ENCODE measurements at places on chromosomes 5 and 9. TPM values are rescaled to one million over a fixed set of nuclear protein-coding genes. Genes with fewer than 3 reads are reported as not detected.

CARTPT gene
- total RNA-seq = not detected

PCDHB2 gene
- 28.8 TPM for total RNA-seq

PCDHGA2 gene
- total RNA-seq = 0.31 TPM

DCTN3 gene
- total RNA-seq = 25.6 TPM

CCL27 gene
- total RNA-seq = not detected

DNA sequence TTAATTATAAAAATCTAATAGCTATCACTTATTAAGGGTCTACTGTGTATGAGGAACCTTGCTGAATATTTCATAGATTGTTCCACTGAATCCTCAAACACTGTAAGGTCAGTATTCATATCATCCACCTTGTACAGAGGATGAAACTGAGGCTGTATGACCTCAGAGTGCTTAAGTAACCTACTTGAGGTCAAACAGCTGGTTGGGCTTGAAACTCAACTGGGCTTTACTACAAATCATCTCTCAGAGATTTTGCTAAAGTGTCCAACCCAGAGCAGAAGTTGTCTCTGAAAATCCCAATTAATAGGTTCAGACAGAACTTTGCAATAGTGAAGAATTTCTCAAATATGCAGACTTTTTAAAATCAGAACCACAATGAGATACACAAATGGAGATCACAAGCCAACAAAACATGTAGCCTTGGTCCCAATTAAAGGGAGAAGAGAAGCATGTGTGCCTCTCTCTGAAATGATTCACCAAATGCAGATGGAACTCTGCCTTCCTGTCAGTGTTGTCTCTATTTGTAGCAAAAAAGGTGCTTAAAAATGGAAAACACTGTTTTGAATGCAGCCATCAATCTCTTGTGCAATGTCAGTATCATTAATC, 131.4 kb downstream of the FAM114A2 start:
- no peak for DNase-seq

- no peak for DNase-seq
These were observed 108.9 kb downstream of the PAM start for GRCh38 chr5:102863764-102864560.

DNA sequence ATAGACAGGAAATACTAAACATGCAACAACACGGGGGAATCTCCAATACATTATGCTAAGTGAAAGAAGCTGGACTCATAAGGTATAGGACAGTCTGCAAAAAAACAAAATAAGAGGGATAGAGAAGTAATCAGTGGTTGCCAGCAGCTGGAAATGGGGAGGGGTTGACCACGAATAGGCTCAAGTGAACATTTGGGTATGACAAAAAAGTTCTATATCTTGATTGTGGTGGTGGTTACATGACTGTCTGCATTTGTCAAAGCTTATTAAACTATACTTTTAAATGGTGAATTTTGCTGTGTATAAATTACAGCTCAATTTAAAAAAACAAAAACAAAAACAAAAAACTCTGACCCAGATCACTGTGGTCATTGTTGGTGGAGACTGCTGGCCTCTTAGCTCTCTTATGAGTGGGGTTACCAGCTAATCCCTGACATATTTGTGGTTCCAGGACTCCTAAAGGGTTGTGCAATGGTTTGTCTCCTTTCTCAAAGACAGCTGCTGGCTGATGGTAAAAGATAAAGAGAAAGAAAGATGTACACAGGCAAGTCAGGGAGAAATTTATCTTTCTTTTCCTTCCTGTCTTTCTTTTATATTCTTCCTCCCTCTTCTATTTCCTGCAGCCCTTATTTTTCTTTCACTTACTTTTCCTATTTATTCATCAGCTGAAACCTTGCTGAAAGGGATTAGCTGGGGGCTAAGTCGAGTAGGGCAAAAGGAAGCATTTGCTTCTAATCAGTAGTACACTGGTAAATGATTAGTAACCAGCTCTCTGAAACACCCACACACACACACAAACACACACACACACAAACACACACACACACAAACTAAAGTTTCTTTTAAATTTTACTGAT, 42.6 kb upstream of the APC start:
- no peak for DNase-seq

DNA sequence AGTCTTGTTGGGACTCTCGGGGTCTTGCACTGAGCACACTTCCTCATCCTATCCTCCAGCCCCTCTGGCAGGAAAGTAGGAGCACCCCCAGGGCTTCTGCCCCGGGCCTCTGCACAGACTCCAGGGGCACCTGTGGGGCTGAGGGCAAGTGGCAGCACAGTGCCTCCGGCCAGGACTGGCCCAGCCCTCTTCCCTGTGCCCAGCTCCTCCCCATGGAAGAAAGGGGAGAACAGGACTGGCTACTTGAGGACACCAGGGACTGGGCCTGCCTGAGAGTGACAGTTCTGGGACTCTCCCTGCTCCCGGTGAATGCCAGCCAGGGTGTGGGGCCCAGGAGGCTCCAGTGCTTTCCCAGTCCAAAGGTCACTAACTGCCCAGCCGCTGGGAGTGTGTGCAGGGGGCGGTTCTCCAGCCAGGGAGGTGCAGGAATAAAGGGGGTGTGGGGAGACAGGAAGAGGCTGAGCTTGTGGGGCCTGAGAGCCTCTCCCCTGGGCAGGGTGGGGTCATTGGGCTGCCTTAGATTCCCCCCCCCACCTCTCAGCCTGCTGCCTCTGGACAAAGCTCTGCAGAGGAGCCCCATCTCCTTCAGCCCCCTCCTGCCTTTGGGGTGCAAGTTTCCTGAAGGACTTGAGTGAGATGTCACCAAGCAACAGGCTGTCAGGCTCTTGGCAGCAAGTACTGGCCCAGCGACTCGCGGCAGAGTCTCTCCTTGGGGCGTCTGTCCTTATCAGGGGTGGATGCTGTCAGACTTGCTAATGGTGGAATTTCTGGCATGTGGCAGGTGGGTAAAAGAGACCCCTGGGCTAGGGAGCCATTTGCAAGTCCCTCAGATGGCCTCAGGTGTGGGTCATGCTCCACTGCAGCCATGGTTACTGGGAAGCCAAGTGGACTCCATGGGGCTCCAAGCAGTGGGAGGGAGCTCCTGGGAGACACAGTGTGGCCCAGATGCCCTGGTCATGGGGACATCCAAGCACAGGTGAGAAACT, 19.1 kb upstream of the JADE2 start:
- DNase-seq = no peak

DNA sequence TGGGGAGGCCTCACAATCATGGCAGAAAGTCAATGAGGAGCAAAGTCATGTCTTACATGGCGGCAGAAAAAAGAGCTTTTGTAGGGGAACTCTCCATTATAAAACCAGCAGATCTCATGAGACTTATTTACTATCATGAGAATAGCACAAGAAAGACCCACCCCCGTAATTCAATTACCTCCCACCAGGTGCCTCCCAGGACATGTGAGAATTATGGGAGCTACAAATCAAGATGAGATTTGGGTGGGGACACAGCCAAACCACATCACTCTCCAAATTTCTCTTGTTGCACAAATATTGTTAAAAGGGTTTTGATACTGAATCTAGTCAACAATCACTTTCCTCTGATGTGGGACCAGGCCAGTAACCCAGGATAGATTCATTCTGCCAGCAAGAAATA, 1176.1 kb downstream of the CDH9 start:
- DNase-seq = no peak

All from H1 (cell line).